ENCODE measurements at places on chromosomes 11 and 22. TPM values are rescaled to one million over a fixed set of nuclear protein-coding genes. Genes with fewer than 3 reads are reported as not detected.
A peak's percentile ranks its signal among the peaks of the same experiment; 100 is the strongest.

Gene CRKL
- total RNA-seq, result 73.3 TPM

Gene CALCB
- not detected for total RNA-seq

Gene CCDC81
- not detected for total RNA-seq

Gene ISX
- total RNA-seq, result not detected

Gene RFPL2
- total RNA-seq, result not detected

Gene TMEM109
- 63.3 TPM for total RNA-seq

Gene KRTAP5-1
- total RNA-seq, result not detected

- DNase-seq, result peak; percentile 58
Measured at GRCh38 chr22:39434243-39434653, 22.6 kb upstream of the MGAT3 start.

DNA sequence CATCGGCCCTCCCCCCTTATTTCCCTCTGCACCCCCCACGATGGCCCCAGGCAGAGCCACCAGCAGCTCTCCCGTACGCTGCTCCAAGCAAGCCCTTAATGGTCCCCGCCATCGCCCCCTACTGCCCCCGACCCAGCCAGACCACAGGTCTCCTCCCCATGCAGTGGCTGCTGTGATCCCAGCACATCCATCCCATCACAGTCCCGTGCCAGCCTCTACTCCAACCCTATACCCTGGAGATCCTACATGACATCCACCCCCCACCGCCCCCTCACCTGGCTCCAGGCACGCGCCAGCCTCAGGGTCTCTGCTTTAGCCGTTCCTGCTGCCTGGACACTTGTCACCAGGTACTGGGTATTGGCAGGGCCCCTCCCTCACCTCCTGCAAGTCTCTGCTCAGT is 85.8 kb upstream of the RTL6 start:
- DNase-seq, result no peak

GRCh38 chr11:76626921-76627401 is 43.6 kb downstream of the LRRC32 start:
- DNase-seq, result no peak

DNA sequence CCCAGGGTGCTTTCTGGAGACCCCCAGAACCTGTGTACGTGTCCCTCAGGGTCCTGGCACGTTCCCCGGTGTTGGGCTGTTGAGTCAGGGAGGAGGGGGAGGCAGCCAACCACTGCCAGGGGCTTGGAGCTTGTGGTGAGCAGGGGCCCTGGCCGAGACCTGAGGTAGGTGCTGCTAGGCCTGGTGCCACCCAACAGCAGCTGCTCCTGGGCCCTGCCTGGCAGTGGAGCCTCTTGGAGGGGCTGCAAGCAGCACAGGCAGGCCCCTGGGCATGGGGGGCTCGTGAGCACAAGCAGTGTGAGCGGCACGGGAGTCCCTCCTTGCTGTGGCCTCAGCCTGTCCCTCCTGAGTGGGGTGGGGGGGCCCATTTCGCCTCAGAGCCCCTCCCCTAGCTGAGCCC is 7.2 kb upstream of the SELENOO start:
- DNase-seq, result no peak

- no peak for DNase-seq
Measured at GRCh38 chr11:33420959-33421566, 163.9 kb downstream of the HIPK3 start.

DNA sequence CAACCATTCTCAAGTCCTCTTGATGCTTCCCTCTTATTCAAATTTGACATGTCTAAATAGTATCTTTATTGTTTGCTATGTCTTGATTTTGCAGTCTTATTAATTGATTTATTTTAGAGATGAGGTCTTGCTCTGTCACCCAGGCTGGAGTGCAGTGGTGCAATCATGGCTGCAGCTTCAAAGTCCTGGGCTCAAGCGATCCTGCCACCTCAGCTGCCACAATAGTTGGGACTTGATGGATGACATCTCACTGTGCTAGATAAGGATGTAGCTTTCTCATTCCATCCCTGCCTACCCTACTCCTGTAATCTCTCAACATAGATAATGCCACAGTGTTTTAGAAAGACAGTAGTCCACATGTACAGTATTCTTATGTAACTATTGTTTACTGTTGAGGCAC is 7.5 kb upstream of the SPTY2D1 start:
- DNase-seq, result no peak

- no peak for DNase-seq
Measured at GRCh38 chr22:23207729-23208393, 27.6 kb downstream of the BCR start.

- no peak for DNase-seq
Measured at GRCh38 chr11:107695446-107695845, 16.4 kb downstream of the SLN start.

- DNase-seq, result no peak
Measured at GRCh38 chr22:39927544-39927943, 26.7 kb downstream of the GRAP2 start.

DNA sequence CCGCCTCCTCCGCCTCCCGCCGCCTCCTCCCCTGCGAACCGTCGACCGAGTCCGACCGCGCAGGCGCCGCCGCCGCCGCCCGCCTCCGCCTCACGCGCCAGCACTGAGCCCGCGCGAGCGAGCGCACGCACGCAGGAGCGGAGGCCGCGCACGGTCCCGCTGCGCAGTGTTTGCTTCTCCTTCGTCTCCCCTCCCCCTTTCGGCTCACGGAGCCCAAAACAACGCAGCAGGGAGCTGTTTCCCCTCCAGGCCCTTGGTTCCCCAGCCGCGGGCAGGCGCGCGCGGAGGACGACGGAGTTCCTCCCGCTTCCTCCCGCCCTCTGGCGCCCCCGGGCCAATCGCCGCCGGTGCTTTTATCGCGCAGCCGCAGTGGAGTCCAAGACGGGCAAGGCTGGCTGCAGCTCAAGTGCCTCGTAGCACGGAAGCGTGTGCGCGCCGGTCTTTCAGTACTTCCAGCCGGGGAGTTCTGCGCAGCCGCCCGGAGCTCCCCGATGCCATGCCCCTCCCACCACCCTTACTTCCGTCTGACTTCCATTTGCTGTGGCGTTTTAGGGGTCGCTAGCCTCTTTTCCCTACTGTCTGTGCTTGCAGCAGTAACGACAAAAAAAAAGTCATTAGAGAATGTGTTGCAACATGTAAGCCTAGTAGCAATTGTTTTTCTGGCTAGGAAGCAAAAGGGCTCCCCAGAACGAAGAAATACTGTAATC is at the start of gene HNRNPUL2:
Gene HNRNPUL2 (minus strand): TSS at position 293 of the 707 bp plus-strand sequence. CDS start 301 bp downstream, outside the sequence.
- DNase-seq, result peak; percentile 99

GRCh38 chr11:130088919-130089673 is 19.4 kb downstream of the APLP2 start:
- DNase-seq, result no peak

DNA sequence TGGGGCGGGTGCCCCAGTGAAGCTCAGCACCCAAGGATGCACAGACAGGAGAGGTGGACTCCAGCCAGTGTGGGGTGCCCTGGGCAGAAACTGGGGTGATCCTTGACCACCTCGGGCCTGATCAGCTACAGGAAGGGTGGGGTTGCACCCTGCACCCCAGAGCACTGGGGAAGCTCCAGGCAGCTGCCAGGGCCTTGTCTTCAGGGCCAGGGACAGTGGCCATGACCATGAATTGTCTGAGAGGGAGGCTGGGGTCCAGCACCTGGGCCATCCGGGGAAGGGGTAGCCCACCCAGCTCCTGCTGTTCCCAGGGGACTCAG is 17.6 kb downstream of the IL17REL start:
- no peak for DNase-seq

DNA sequence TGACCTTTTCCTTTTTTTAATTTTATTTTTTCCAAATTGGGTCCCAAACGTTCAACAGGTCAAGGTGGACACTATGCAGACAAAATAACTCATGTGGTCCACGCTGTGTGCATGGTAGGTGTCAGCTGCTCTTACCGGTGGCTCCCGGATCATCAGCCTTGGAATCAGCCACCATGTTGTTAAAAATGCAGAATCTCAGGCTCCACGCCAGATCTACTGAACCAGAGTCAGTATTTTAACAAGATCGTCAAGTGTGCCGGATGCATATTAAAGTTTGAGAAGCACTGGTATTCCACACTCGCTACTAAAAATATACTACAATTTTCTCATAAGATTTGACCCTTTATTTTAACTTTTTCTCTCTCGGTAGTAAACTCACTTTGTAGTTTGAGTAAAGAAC is 553 bp upstream of the LDLRAD3 start:
- no peak for DNase-seq

DNA sequence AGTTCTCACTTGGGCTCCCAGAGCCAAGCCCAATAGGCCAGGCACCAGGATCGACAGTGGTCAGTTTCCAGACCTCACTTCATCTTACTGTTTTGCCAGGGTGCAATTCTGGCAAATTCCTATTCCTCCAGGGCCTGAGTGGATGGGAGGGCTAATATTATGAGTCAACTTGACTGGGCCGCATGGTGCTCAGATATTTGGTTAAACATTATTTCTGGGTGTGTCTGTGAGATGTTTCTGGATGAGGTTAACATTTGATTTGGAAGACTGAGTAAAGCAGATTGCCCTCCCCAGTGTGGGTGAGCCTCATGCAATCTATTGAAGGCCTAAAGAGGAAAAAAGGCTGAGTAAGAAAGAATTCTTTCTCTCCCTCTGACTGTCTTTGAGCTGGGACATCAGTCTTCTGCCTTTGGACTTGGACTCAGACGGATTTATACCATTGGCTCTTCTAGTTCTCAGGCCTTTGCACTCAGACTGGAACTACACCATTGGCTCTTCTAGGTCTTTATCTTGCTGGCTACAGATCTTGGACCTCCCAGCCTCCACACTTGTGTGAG is 132.9 kb upstream of the ZBED5 start:
- DNase-seq, result no peak

DNA sequence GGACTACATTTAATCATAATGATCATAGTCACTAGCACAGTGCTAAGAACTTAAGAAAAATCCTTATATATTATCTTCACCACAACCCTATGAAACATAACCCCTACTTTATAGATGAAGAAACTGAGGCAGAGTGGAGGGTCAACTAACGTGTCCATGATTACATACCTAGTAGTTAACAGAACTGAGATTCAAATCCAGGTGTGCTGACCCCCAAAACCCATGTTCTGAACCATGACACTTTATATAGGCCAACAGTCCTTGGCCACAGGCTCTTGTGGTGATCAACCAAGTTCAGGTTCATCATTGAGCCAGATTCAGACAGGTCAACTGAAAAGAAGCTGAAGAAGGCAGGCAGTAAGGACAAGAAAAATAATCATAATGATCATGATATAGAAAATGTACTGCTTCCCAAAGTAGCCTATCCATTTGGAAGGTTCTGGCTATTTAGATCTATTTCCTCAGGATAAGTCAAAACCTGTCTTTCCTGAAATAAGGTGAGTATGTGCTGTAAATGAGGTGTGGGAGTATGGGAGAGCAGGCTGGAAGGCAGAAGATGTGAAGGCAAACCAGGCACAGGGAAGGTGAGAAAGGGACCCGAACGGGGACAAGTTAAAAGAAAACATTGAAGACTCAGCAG is 39.7 kb downstream of the MAPK1 start:
- DNase-seq, result no peak

DNA sequence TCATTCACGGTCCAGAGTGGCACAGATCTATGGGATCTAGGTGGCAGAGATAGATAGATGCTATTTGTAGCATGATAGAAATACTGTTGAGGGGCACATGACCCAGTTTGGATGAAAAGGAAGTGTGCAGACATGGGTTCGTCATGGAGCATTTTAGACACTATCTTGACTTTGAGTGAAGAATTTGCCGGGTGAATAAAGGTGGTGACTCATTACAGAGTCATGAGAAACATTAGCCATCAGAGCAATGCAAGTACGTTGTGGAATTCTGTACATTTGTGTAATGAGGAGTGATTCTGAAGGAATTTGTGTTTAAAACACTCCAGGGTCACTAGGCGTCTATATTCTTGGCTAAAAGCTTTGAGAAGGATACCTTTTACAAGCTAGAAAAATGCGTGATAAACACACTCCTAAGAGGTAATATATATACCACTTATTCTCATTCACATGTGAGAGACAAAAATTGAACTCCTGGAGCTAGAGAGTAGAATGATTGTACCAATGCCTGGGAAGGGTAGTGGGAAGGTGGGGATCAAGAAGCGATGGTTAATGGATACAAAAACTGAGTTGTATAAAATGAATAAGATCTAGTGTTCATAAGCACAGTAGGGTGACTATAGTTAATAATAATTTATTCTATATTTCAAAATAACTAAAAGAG is 593.7 kb upstream of the LUZP2 start:
- DNase-seq, result no peak

GRCh38 chr22:46443850-46444389 is 93.5 kb downstream of the CELSR1 start:
- DNase-seq, result no peak

- DNase-seq, result no peak
Measured at GRCh38 chr22:40449676-40450035, 79.3 kb downstream of the SGSM3 start.

DNA sequence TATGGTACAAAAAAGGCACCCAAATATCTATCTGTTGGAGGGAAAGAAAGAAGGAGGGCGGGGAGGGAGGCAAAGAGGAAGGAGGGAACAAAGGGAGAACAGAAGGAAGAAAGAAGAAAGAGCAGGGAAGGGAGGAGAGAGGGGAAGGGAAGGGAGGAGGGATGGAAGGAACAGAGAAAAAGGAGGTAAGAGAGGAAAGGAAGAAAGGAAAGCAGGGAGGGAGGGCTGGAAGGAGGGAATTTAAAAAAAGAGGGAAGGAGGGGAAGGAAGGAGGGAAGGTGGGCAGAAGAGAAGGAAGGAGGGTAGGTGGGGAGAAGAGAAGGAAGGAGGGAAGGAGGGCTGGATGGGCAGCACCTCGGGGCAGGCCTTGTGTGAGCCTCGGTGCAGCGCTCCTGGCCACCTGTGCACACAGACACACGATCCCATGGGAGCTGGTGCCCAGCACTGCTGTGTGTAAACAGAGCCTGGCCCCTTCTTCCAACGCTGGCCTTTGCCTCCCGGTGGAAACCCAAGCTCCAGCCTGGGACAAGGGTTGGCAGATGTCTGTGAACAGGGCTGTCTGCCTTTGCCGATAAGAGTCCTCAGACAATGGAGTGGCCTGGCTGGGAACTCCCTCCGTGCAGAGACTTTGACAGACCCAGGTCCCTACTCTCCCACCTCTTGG is 23.2 kb downstream of the SMIM38 start:
- DNase-seq, result no peak

- DNase-seq, result no peak
Measured at GRCh38 chr22:27115816-27116256, 458.4 kb downstream of the MIAT start.

DNA sequence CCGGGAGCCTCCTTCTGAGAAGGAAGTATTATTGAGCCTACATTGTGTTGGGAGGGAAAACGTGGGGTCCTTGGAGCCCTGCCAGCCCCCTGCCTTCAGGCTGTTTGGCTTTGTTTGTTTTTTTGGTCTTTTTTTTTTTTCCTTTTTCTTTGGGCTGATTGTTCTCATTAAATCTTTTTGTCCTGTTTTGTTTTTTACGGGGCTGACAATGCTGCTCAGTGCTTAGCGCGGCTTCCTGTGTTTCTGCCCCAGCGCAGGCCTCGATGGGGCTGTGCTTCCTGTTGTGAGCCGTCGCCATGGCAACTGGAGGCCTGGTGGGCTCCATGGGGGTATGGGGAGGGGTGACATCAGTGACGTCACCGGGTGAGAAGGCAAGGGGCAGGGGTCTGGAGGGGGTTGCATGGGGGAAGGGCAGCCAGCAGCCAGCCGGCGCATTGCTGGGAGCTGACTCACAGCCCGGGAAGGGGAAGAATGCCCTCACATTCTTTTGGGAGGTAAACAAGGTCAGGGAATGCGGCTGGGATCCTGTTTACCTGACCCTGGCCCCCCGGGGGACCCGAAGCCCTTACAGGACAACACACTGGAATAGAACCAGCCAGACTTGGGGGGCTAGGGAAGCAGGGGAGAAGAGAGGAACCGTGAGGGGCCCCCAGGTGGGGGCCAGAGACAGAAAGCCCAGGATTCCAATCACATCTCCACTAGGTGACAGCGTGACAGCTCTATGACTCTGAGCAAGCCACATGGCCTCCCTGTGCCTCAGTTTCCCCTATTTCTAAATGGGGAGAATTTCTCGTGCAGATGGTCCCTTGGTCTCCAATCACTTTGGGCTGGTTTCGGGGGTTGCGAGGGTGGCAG is 22.2 kb upstream of the CBX7 start:
- peak; percentile 46 for DNase-seq
